Activated T-cell treated with anti-CD3 and anti-CD28 coated beads, Interleukin-2, amount 50 U/mL, for 1 hour (primary cell): ENCODE measurements at places on chromosomes 4 and X.

DNA sequence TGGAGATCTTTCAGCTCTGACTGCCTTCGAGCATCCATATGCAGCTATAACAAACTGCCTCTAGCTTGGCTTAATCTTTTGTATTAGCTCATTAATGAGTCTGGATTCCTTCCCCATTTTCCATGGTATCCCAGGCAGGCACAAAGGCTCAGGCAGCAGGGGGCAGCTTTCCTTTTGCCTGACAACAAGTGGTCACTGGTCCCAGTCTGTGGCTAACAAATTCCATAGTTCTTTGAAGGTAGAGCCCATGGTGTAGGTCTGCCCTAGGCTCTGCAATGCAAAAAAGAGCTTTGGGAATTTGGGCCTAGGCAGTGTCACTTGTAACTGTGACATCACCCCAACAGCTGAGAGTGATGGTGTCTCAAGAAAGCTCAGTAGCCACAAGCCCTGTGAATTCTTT is 234.4 kb upstream of the GPC4 start:
- DNase-seq, result no peak

DNA sequence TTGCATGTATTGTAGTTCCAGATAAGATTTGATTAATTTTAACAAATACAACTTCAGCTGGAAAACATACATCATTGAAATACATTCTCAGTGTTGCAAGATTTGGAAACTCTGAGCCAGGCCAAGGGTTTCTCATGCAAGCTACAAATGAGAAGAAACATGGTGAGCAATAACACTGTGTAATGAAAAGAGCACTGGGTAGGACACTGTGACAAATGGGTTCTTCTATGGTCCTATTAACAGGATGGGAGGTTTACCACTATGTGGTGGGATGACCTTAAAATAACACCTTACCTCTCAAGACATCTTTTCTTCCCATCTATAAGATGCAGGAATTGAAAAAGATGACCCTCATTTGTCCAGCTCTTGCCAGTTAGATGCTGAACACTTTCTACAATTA is 19.6 kb upstream of the NDNF start:
- no peak for DNase-seq

DNA sequence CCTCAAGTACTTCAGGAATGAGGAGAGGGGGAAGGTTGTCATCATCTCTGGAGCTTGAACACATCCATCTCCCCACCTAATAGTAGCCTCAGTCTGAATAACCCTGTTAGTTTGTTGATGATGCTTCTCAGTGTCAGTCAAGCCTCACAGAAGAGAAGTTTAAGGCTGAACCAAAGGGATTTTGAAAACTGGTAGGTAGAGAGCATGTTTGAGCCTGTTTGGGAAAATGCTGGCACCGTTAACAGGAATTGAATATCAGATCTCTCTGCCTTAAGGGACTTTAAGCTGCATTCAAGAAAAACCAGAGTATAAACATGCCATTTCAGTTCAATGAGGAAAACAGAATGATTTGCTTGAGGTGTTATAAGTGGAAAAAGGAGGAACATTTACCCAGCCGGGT is 73.1 kb downstream of the MAPK10 start:
- DNase-seq, result no peak

DNA sequence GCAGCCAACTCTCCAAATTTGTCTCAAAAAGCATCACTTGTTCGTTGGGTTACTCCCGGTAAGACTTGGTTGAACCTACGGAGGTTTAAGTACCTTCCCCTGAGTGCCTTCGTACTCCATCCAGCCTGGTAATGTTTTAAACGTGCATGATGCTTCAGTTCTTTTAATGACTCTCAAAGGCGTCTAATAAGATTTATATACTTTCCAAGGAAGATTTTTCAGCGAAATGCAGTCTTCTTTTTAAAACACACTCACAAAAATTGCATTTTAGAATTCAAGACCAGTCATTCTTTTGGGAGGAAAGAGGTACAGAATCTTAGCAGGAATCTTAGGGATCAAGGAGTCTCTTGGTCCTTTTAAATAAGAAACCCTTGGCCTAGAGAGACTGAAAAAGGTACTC is 430 bp upstream of the TRPC3 start:
- DNase-seq, result no peak

DNA sequence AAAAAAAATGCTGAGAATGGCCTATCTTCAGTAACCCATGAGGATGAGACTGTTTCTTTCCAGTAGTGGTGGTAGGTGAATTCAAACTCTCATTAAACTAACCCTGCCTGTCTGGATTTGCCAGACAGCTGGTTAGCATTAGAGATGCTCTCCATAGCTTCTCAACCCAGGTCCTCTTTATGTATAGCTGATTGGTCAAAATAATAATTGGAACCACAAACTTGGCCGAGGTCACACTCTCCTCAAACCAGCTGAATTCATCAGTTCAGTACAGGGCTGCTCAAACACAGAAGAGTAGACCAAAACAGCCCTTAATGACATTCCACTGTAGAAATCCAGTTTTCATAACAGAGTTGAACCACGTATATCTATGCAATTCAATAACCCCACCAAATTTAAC is 85.3 kb downstream of the HCCS start:
- DNase-seq, result no peak

DNA sequence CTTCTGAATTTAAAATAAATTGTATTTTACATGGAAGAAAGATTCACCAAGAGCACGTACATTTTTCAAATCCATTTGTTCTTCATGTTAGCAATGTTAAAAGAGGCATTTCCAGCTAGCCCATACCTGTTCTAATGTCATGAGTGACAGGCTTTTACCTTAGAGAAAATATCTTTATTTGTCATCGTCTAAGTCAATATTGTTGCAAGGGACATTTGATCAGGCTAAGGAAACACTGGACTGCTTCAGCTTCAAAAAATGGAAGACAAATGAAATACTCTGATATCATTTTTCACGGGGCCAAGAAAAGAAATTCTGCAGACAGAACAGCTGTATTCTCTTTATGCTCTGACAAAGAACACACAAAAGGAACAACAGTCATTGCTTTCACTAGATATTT is 207.7 kb downstream of the RCHY1 start:
- no peak for DNase-seq

DNA sequence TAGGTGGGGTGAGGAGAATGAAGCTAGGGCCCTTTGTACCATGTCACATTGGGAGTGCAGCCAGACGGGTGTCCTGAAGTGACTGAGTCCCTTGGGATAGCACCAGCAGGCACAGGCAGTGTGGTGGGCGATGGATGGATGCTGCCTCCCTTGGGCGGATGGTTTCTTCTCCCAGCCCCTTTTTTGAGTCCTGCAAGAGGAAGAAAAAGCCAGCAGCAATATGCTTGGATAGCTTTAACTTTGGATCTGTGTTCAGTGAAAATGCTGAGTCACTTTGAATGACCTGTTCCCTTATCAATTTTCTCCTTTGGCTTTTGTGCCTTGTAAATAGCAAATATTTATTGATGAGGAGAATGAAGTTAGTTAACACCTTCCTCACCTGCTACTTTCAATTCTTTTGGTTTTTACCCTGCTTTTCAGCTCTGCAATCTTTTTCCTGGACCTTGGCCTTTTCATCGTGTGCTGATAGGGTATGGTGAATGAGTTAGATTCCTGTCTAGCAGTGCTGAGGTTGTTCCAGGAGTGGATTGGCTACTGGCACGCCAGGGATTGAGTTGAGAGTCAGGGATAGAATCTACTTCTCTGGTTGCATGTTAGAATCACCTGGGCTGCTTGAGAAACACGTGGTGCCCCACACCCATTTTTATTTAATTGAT is 10.2 kb downstream of the DCUN1D4 start:
- no peak for DNase-seq

DNA sequence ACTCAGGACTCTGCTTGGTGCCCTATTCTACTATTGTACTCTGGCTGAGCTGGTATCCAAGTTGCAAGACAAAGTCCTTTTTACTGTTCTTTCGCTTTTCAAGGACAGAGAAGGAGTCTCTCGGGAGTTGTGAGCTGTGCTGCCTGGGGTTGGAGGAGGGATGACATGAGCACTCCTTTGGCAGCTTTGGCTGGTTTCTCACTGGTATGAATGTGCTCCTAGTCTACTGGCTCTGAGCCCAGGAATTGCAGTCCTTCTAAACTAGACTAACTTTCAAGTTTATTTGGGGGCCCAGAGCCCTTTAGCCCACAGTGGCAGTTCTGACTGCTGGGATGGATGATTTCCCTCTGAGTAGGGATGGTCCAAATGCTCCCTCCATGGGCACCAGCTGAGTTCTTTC is 997.1 kb downstream of the RAB28 start:
- no peak for DNase-seq

- DNase-seq, result no peak
Measured at GRCh38 chr4:6087669-6088341, 69.6 kb upstream of the C4orf50 start.

GRCh38 chr4:173511787-173512361 is 18.2 kb downstream of the HAND2 start:
- no peak for DNase-seq

GRCh38 chrX:1139185-1139500 is 73.3 kb downstream of the CRLF2 start:
- no peak for DNase-seq

- no peak for DNase-seq
Measured at GRCh38 chr4:156931267-156931666, 40.3 kb downstream of the PDGFC start.

DNA sequence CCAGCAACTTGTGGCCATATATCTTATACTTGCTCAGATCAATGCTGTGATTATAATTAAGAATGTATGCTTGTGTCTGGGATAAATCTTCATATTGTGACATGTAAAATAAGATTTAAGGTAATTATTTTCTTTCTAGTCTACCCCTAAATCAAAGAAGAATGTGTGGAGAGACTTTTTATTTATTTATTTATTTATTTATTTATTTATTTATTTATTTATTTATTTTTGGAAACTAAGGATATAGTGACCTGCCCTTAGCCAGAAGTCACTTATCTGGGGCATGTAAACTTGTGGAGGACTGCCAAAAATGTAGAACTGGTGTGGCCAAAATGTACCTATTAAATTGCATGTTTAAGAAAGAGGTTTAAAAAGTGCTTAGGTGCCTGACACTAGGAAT is 144.3 kb downstream of the BEND2 start:
- no peak for DNase-seq

DNA sequence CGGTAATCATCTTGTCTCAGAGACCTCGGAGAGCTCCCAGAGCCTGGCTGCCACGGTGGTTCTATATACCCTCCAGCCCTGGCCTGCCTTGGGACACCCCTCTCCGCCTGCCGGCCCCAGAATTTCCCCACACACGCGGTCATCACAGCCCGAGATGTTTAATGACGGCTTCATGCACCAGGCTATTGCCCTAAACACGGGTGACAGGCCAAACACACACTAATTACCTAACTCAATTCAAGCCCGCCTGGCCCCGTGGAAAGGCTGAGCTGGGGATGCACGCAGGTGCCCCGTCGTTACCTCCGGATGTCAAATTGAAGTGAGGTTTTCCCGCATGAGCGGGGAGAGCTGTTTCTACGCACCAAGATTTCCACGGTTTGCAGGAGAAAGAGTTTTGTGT is 72.9 kb upstream of the PPP2R3B start:
- no peak for DNase-seq

DNA sequence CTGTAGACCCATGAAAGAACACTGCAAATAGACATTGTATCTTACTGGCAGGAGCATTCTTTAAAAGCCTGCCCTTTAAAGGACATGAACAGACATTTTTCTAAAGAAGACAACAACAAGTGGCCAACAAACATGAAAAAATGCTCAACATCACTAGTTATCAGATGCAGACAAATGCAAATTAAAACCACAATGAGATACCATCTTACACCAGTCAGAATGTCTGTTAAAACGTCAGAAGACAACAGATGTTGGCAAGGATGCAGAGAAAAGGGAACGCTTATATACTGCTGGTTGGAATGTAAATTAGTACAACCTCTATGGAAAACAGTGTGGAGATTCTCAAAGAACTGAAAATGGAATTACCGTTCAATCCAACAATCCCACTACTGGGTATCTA is 77.2 kb downstream of the ATP10D start:
- no peak for DNase-seq

DNA sequence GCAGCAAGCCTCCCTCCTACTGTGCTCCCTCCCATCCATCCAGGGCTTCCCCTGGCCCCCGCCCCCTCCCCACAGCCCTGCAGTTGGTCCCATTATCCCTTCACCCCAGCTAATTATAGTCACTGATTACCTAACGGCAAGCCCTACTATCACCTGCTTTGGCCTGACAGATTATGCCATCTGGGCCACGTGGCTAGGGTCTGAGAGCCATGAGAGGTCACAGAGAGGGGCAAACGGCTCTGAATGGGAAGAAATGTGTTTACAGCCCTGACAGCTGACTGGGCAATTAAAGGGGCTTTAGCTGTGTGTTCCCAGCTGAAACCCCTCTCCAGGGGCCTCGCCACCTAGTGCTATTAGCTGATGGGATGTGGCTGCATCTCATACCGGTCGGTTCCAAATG is 134.4 kb upstream of the CPEB2 start:
- DNase-seq, result no peak

DNA sequence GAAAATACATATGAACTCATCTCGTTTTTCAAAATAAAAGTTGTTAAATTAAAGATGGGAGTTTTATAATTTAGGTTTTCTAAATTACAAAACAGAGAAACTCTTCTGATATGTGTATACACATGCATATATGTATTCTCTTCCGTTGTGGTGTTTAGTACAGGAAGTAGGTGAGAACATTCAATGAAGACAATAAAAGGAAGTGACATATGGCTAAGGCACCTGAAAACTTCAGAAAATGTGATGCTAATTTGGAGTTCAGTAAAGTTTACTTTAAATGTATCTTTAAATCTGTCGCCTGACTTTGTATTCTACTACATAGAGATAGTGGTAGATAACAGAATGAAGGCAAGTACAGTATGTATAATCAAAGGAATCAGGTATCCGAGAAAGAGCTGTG is 33.5 kb upstream of the ITM2A start:
- no peak for DNase-seq

DNA sequence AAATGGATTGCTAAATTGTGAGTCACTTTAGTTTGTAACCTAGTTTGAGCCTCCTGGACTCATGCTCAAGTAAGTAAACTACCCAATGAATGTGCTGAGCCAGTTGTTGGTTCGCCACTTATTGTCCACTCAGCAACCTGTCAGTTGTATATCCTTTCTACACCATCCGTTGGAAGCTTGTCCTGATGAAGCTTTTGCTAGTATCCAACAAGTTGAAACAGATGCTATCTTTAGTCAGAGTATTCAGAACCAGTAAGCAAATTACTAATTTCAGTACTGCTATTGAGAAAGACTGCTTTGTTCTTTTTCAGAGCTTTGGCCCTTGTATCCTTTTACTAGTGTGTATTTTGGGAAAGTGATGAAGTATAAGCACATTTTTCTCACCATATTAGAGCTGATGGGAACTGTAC is 4.3 kb upstream of the NAA15 start:
- no peak for DNase-seq

DNA sequence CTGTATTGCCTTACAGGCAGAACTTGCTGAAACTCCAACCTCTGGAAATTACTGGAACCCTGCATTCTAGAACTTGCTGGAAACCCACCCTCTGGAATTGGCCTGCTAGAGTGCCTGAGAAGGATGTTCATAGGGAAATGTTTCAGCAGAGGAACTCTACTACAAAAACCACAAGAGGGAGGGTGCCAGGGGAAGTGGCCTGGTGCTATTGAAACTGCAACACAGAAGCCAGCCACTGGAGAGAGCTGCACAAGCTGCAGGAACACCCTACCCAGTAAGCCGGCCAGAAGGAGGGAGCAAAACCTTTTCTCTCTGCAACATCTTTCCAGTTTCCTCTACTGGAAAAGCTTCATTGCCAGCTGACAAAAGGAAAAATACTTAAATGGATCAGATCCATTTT is 2.5 kb upstream of the BRWD3 start:
- peak; percentile 28 for DNase-seq
